IMR-90 (cell line): ENCODE measurements at places on chromosomes 2 and 18. TPM values are rescaled to one million over a fixed set of nuclear protein-coding genes. Genes with fewer than 3 reads are reported as not detected.

DNA sequence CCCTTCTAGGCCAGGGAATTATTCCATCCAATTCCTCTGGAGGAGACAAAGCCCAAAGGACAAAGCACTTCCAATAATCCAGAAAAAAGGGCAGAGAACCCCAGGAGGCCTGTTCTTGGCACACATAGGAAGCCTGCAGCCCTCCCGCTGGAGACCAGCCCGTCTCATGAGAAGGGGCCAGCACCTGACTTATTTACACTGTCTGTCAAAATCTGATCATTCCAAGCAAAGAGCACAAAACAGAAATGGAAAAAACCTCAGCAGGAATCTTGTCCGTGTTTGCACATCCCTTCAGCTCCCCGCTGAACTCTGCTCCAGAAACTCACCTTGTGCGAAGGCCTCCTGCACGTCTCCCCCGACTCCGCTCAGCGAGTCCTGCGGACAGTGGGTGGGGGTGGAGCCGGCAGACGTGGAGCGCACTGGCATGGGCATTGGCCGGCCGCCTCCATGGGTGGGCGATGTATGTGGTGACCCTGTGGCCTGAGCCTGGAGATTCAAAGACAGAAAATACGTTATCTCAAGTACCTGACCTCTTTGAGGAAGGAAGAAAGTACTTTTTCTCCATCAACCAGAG is 46.2 kb upstream of the DNMT3A start:
- DNase-seq = no peak

Gene DPY30
- total RNA-seq = 65.2 and 120 TPM in 2 replicates

Gene KDSR
- 21.5 and 23.3 TPM in 2 replicates for total RNA-seq

DNA sequence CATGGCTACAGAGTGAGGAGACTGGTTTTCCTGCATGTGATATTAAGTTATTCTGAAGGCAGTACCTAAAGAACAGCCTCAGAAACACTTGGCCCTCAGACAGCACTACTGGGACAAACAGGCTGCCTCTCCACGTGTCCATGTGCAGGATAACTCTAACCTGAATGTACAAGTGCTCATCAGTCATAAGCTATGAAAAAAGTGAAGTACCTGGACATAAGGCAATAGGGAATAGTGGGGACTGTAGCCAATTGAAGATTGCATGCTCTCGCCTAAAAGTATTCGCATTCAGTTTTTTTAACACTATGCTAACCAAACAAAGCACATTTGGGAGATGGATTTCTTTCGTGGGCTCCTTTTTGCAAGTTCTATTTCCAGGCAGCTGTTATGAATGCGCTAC is 33.0 kb downstream of the SLC14A1 start:
- DNase-seq = no peak

GRCh38 chr2:224479826-224480225 is 77.9 kb upstream of the FAM124B start:
- no peak for DNase-seq

Gene TOGARAM2
- total RNA-seq = under 0.01 and 0.28 TPM in 2 replicates

- peak; percentile 51 for DNase-seq
Observed at GRCh38 chr18:49238433-49239042, 221.9 kb downstream of the DYM start.

Gene UGT1A10
- not detected in 2 replicates for total RNA-seq
